Choroid plexus epithelial cell (primary cell): ENCODE measurements at places on chromosomes 11 and 22.
A peak's percentile ranks its signal among the peaks of the same experiment; 100 is the strongest.

DNA sequence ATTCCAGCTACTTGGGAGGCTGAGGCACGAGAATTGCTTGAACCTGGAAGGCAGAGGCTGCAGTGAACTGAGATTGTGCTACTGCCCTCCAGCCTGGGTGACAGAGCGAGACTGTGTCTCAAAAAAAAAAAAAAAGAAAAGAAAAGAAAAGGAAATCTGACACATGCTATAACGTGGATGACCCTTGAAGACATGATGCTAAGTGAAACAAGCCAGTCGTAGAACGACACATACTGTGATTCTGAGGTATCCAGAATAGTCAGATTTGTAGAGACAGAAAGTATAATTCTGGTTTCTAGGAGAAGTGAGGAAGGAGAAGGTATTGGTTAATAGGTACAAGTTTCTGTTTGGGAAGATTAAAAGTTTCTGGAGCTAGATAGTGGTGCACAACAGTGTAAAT is 6.7 kb upstream of the APOA5 start:
- DNase-seq: no peak

DNA sequence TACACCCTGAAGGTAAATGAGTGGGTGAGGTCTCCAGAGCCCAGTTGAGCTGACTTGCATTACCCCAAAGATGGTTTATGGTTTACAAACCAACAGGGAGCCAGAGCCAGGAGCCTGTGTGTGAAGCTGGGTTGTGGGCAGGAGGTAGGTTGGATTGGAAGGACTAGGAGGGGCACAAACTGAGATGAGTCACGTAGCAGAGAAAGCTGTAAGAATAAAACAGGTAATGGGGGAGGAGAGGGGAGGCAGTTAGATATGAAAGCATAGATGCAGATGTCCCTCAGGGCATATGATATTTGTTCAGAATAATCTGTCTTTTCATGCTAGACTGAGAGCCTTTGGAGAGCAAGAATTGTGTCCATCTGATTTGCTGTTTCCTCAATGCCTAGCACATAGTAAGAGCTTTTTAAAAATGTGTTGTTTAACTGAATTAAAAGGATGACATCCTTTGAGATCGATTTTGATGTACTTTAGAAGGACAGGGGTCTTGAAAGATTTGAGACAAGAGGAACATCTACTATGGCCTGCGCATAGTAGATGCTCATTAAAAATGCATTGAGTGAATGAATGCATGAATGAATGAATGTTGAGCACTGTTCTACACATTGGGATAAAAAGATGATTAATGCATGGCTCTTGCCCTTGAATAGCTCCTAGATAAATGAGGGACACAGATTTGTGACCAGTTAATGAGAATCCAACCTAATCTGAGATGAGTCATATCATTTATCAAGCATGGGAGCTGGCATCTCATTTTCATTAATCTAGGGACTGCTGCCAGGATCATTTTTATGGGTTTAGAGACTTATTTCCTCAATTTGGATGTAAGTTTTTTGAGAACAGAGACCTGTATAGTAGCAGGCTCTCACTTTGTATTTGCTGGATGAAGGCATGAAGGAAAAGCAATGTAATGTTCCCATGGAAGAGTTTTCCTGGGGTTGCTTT is 175.8 kb upstream of the BDNF start:
- no peak for DNase-seq

DNA sequence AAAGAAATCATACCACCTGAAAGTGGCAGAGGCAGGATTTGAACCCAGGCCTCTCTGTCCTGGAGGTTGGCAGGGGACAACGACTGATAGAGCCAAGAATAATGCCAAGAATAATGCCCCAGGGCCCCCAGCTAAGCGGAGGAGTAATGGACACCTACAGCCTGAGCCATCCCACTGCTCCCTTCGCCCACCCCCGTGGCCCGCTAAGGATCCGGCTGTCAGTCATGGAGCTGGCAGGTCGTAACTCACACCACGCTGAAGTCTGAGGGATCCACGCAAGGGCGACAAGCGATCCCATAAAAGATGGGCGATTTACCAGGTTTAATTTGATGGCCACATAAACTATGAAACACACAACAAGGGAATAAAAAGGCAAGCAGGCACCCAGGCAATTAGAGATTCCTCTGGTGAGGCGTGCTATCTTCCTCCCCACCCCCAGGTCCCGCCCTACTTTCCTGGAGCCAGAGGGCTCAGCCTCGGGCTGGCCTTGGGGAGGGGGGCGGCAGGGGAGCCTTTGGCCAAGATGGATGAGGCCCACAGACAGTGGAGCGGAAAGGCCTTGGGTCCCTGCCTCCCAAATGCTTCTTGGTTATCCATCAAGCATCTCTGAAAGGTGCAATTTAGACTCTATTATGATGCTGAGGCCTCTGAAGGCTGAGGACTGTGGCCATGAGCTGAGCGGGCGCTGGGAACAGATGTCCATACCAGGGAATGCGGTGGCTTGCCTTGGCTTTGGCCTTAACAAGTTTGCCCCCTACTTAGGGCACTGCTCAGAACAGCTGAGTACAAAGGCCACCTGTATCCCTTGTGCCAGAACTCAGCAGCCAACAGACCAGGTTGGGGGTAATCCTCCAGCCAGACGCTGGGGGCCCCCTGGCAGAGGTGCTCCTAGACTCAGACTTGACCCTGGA is 55.2 kb downstream of the MACROD1 start:
- no peak for DNase-seq

DNA sequence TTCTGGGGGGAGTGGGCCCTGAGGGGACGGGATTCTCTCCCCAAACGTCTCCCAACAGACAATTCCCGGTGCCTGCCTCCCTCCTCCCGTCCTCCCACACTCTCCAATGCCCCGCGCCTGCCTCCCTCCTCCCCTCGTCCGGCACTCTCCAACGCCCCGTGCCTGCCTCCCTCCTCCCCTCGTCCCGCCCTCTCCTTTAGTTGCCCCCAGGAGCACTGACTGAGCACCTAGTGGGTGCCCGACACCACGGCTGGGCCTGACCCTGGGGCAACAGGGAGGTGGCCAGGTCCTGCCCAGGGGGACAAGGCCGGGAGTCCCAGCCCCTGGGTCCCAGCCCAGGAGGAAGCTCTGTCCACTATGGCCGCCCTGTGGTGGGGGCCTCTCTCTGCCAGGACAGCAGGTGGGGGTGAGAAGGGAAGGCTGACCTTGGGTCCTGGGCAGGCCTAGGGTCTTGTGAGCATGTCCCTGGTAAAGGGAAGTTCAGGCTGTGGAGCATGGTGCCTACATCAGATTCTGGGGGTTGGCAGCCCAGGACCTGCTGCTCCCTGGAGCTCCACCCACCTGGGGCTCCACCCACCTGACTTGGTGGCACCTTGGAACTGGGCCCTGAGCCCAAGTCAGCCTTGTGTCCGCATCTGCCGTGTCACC is 942.3 kb downstream of the BRD1 start:
- no peak for DNase-seq

DNA sequence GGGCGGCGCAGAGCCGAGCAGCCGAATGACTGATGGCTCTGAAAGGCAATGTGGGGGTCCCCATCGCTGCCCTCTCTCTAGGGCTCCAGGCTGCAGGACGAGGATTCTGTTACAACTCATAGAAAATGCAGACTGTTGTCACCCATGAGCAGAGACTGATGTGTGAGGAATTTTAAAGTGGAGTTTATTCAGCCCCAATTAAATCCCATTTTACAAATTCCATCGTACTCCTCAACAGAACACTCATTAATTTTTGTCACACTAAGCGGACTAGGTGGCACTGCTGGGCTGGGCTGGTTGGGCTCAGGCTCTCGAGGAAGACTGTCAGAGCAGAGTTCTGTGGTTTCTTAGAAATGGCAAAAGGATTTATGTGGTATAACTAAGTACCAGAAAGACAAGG is 102.6 kb upstream of the SPON1 start:
- no peak for DNase-seq

GRCh38 chr11:125105926-125106325 is 5.5 kb downstream of the TMEM218 start:
- DNase-seq: peak; percentile 61

DNA sequence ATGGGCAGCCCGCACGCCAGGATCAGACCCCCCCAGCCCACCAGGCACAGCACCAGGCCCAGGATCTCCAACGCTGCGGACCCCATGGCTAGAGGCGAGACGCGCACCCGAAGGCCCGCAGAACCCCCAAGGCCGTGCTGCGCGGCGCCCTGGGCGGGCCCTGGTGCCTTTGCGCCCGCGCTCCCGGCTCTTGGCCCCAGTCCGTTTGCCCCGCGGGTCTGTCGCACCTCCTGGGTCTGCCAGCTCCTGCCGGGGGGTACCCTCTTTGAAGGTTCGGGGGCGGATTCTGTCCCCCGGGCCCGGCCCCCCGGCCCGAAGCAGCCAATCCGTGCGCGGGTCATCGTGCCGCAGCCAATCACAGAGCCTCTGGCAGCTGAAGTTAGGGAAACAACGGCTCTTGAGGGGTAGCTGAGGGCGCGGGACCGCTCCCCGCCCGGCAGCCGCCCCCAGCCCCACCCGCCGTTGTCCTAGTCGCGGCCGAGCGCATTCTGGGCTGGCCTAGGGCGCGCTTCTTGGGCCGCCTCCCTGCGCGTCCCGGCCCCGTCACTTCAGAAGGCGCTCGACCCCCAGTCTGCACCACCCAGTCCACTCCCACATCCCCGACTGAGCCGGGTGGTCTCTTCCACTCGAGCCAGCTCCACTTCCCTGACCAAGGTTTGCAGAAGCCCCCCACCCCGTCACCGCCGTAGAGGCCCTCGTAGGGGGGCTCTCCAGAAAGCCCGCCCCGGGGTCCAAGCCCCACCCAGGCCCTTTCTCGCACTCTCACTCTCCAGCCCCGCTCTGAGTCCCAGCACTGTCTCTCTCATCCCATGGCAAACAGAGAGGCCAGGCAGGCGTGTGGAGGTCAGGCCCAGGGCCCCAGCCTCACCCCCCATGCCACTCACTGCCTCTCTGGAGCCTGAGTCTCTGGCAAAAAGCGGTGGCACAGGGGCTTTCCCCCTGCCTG is at the start of gene CLDN5:
CLDN5 (minus strand) TSS at position 241 of the 946 bp plus-strand sequence; CDS start at position 86, 155 bp downstream.
- DNase-seq: peak; percentile 39

- no peak for DNase-seq
These were observed 985.3 kb upstream of the FAT3 start for GRCh38 chr11:91239359-91239758.

DNA sequence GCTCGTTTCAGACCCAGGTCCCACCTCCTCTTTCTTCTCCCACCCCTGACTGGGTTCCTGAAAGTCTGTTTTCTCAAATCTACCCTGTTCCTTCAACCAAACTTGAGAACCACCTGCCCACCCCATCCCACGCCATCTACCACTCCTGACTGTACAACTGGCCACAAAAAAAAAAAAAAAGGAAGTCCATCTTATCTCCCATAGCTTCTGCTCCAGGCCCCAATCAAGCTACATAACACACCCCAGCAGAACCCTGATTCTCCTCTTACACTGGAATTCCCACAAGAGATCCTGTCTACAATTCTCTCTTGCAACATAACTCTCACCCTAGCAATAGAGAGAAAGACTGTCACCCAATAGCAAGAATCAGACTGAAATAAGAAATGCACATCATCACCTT is 39.2 kb upstream of the CHST1 start:
- no peak for DNase-seq

DNA sequence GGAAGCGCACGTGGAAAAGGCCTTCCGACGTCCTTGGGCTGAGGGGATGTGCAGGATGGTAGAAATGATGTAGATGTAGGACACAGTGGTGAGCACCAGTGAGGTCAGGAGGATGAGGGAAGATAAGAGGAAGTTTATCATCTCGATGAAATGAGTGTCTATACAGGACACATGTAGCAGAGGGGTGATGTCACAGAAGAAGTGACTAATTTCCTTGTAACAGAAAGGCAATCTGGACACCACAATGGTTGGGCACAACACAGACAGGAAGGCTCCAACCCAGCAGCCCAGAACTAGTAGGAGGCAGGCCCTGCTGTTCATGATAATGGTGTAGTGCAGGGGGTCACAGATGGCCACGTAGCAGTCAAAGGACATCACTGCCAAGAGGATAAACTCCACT is 35.0 kb upstream of the OR6M1 start:
- DNase-seq: no peak

GRCh38 chr22:49203091-49203858 is 624.4 kb downstream of the BRD1 start:
- no peak for DNase-seq

GRCh38 chr11:68325183-68325906 is 13.0 kb downstream of the LRP5 start:
- no peak for DNase-seq

- DNase-seq: peak; percentile 48
These were observed 1.7 kb upstream of the IGSF22 start for GRCh38 chr11:18727479-18728236.

GRCh38 chr22:44625421-44625760 is 76.6 kb upstream of the PRR5 start:
- DNase-seq: no peak

DNA sequence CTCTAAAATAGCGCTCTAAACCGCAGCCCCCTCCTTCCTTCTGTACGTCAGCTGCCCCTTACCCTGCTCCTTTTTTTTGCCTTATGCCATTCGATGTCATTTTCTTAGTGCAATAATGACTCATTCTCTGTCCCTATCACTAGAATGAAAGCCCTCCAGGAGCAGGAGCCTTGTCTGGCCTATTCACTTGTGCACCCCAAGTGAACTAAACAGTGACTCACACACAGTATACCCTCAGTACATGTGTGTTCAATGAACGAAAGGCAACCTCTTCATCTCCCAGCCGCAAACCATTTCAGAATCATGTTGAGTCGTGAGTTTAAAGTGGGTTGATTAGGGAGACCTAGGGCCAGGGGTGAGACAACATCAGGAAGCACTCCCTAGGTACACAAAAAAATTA is 50.7 kb upstream of the SPATA19 start:
- no peak for DNase-seq

GRCh38 chr22:23752750-23753149 is 1.5 kb downstream of the VPREB3 start:
- no peak for DNase-seq

DNA sequence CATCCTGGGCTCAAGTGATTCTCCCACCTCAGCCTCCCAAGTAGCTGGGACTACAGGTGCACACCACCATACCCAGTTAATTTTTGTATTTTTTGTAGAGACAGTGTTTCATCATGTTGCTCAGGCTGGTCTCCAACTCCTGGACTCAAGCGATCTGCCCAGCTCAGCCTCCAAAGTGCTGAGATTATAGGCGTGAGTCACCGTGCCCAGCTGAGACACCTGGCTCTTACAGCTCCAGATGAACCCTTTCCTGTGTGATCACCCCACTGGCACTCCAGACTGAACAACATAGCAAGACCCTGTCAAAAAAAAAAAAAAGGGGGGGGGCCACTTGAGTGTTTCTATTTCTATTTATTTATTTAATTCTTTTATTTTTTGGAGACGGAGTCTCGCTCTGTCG is 1.0 kb upstream of the ADSL start:
- peak; percentile 23 for DNase-seq

DNA sequence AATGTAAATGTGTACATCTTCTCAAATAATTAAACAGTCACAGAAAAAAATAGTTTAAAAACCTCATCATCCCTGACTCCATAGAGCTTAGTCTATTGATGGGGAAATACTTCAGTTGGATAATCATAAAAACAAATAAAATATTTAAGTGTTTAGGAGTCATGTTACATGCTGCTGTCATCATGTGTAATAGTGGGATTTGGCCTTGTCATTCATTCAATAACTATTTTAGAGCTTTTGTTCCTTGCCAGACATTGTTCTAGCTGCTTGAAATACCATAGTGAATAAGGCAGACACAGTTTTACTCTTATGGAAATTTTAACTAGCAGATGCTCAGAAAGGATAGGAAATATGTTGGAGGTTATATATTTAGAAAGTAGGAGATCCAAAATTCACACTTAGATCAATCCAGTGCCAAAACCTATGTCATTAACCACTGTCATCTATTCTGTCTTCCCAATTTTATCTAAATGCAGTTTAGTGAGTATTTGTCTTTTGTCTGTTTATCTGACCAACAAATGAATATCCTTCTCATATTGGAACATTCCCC is 324.7 kb downstream of the CASP12 start:
- DNase-seq: peak; percentile 62

- no peak for DNase-seq
These were observed 2.9 kb downstream of the RBX1 start for GRCh38 chr22:40954113-40954512.
